Activated naive CD8-positive, alpha-beta T cell treated with anti-CD3 and anti-CD28 coated beads, Interleukin-2, amount 50 U/mL, for 16 hours (primary cell): ENCODE measurements at places on chromosomes 16 and 17.

GRCh38 chr16:27633721-27634120 lies 83.8 kb downstream of the KATNIP start:
- no peak for DNase-seq

GRCh38 chr17:17724307-17725010 lies 43.2 kb downstream of the RAI1 start:
- DNase-seq: no peak

DNA sequence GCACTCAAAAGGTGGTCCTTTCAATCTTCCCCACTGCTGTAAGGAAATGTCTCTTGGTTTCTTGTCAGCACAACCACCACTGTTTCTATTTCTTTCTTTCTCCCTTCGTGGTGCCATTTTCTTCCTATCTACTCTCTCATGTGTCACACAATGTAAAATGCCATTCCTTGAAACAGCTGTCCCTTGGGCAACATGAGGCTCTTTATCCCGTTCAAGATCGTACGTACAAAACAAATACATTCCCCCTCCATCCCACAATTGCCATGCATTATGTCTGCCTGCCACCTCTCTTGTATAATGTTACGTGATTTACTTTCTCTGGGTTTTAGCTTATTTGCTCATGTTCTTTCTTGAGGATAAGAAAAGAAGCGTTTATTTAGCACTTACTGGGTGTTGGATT lies 410.6 kb downstream of the HS3ST4 start:
- no peak for DNase-seq

DNA sequence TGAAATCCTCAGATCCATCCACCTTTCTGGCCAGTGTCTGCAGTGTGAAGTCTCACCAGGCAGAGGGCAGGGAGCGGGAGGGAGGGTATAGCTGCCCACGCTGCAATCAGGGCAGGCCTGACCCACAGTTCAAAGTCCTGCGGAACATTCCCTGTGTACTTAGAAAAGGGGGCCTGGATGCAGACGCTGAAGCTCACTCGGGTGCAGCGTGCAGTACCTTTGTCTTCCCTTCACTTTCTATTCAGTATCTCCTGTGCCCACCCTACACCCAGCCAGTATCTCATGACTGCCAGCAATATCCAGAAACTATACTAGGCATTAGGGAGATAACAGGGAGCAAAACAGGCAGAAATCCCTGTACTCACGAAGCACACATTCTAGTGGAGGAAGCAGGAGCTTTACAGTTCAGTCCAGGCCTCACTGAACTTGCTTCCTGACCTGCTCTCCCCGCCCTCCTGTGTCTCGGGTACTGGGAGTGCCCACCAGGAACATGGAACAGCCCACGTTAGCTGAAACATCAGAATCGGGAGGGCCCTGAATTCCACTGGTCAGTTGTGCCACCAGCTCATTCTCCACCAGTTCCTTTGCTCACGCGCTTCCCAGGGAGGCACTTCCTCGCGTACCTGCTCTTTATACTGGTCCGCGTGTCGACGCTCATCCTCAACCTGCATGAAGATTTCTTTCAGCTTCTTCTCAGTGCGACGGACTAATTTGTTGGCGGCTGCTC lies 42.2 kb downstream of the NDEL1 start:
- DNase-seq: no peak

- no peak for DNase-seq
Observed at GRCh38 chr16:24930440-24930839, 84.7 kb downstream of the SLC5A11 start.

DNA sequence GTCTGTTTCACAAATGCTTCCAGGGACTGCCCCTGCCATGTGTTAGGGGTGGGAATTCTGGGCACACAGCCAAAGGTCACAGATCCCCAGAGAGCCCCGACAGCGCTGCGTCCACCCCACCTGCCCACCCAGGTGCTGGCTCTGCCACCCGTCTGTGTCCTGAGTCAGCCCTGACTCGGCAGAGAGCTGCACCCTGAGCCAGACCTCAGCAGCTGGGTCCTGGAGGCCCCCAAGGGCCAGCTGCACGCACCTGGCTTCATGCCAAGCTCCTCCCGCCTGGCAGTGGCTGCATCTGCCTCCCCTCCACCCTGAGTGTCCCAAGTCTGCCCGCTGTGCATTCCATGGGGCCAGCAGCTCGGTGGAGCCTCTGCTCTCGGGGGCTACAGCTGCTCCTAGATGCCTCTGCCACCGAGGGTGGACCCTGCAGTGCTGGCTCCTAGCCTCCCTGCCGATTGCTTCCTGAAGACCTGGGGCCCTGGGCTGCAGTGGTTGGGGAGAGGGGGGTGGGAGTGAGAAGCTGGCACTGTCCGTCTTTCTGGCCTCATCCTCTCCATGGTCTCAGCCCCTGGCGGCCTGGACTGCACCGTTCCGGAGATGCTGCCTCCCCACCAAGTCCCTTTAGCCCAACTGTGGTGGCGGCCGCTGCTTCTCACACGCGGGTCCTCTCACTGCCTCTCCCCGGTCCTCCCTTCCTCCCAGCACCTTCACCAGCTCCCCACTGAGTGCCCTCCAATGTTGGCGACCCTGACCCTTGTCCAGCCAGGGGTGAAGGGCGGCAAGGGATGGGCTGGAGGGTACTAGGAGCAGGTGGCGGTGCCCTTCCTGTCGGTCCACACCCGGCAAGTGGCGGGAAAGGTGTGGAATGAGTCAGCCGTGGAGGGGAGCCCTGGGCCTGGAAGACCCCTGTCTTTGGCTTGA lies 3.0 kb downstream of the SECTM1 start:
- no peak for DNase-seq

GRCh38 chr16:57592591-57593003 lies 35.8 kb upstream of the ADGRG1 start:
- DNase-seq: peak; percentile 25

DNA sequence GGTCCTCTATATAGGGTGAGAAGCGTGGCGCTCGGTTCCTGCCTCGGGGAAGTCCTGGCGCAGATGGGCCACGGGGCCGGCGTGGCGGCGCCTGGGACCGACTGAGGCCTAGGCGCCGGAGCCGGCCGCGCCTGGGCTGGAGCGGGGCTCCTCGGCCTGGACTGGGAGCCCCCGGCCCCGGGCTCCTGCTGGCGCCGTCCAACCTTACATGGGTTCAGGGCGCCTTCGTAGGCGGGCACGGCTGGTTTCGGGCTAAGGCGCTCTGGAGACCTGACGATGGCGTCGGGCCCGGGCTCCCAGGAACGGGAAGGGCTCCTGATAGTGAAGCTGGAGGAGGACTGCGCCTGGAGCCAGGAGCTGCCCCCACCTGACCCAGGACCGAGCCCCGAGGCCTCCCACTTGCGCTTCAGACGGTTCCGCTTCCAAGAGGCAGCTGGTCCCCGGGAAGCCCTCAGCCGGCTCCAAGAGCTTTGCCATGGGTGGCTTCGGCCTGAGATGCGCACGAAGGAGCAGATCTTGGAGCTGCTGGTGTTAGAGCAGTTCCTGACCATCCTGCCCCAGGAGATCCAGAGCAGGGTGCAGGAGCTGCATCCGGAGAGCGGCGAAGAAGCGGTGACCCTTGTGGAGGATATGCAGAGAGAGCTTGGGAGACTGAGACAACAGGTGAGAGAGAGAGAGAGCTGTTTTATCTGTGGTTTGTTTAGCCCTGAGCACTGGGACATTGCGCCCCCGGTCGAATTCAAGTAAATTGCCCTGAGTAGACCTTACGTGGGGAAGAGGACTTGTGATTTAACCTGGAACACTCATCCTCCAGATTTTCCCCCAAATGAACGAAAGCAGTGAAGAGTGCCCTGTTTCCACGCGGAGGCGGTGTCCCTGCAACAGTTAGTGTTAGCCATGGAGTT lies 504 bp downstream of the ZNF263 start:
- no peak for DNase-seq

DNA sequence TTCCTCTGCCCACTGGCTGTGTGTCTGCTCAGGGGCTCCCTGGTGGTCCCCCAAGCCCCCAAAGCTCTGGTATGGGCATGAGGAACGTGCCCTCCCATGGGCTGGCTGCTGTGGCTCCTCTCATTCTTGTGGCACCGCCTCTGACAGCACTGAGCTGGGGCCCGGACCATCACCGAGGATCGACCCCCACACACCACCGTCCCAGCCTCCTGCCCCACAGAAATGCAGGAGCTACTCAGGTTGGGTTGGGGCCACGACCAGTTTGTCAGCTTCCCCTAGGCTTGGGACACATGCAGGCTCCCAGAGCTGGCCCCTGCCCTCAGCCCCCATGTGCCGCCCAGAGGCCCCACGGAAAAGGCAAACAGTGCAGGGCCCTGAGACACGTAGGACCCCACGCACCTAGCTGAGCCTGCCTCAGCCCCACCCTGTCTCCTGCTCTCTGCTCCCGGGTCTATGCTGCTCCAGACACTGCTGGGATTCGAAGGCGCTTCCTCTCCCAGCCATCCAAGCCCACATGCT lies 3.3 kb upstream of the CASKIN1 start:
- no peak for DNase-seq
